ENCODE measurements at places on chromosomes 1 and 21.

DNA sequence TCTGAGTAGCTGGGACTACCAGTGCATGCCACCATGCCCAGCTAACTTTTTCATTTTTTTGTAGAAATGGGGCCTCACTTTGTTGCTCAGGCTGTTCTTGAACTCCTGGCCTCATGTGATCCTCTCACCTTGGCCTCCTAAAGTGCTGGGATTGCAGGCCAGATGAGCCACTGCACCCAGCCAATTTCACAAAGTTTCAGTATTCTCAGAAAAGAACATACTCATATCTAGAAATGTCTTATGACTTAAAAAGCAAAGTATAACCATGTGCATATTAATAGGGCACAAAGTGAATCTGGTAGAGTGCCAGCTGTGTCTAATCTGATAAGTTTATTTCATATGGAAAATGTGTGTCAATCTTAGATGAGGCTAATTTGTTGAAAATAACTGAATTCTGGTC is 87.5 kb upstream of the CACYBP start:
- no peak for DNase-seq

DNA sequence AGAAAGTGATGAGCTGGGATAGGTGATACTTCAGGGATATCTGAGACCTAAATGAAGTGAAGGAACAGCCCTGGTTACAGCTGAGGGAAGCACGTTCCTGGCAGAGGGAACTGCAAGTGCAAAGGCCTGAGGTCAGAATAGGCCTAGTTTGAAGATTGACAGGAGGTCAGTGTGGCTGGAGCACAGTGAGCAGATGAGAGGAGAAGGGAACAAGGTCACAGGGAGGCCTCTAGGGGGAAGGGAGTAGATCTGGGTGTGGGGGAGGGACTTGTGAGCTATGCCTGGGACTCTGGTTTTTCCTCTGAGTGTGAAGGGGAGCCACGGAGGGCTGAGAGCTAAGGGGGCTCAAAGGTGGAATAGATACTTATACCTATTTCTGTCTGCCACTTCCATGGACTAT is 736.4 kb downstream of the MATN1 start:
- no peak for DNase-seq

GRCh38 chr1:36988741-36989193 is 45.5 kb downstream of the GRIK3 start:
- DNase-seq: no peak

DNA sequence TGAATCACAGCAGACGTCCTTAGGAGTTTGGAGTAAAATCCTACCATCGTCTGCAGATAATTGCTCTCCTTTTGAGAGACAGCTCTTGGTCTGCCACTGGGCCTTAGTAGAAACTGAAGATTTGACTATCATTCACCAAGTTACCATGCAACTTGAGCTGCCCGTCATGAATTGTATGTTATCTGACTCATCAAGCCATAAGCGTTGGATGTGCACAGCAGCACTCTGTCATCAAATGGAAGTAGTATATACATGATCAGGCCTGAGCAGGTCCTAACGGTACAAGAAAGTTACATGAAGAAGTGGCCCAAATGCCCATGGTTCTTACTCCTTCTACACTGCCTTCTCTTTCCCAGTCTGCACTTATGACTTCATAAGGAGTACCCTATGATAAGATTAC is 317.8 kb downstream of the GPATCH2 start:
- no peak for DNase-seq

DNA sequence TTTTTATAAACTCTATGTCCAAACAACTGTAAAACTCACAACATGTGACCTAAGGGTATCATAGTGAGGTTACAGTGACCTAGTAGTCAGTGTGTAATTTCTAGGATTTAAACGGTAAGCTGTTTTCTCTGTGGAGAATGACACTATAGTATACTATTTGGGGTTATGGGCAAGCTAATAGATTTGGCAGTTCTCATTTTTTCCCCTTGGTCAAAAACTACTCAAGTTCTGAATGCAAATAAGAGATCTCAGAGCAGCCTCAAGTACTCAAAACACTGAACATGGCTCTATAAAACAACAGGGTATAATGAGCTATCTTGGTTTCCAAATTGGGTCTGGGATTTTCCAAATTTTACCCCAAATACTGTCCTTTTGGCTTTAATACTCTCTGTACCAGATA is 88.5 kb upstream of the HMCN1 start:
- no peak for DNase-seq

DNA sequence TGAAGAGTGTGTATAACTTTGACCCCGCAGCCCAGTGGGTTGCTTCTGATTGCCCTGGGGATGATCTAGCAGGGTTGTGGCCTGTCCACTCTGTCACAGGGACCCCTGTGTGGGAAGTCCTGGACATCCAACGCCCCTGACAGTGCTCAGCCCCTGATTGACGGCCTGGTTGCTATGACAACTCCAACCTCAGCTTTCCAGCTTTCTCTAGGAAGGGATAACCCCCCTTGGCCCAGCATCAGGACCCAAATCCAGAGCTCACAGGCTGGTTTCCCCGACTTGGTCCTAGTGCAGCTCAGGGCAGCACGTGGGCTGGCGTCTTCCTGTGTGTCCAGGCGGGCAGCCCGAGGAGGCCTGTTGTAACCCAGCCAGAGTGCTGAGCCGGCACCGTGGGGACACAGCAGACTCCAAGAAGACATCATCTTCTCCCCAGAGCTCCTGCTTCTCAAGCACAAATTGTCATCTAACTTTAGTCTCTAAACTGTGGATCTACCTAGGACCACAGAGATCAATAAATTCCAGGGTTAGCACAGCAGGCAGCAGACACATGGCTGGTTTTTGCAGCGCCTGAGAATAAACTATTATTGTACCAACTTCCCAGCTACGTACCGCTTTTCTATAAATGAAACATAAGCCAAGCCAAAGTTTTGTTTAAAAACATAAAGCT is 18.9 kb upstream of the PDXK start:
- DNase-seq: no peak

- DNase-seq: no peak
These were observed 143.5 kb upstream of the USH2A start for GRCh38 chr1:216566641-216567205.

DNA sequence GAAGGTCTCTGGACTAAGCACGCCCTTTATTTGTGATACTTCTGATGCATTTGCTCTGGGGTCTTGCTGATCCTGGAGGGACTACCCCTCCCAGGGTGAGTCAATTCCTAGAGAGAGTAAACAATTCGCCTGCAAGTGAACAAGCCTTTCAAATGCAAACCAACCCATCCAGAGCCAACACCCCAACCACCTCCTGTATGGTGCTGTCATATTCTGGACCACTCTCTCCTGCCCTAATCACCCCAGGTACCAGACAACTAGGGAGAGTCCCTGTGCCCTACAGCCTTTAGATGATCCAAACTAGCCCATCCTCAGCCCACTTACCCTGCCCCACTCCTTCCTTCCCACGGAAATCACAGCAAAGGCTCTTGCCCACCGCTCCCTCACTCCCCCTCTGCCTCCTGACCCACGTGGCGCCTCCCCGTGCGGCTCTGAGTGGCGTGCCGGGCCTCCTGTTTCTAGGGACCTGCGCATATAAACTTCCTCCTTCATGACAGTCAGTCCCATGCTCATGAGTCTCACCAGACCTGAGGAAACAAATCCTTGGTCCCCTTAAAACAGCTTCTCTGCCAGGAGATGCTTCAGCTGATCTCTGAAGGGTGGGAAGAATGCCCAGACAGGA is 37.2 kb downstream of the ACTA1 start:
- no peak for DNase-seq

GRCh38 chr1:155206891-155207805 is 549 bp downstream of the THBS3 start:
- DNase-seq: peak; percentile 84

- DNase-seq: peak; percentile 33
These were observed 458 bp downstream of the CRABP2 start for GRCh38 chr1:156704930-156705320.

GRCh38 chr1:65344171-65344814 is 35.0 kb downstream of the DNAJC6 start:
- no peak for DNase-seq

DNA sequence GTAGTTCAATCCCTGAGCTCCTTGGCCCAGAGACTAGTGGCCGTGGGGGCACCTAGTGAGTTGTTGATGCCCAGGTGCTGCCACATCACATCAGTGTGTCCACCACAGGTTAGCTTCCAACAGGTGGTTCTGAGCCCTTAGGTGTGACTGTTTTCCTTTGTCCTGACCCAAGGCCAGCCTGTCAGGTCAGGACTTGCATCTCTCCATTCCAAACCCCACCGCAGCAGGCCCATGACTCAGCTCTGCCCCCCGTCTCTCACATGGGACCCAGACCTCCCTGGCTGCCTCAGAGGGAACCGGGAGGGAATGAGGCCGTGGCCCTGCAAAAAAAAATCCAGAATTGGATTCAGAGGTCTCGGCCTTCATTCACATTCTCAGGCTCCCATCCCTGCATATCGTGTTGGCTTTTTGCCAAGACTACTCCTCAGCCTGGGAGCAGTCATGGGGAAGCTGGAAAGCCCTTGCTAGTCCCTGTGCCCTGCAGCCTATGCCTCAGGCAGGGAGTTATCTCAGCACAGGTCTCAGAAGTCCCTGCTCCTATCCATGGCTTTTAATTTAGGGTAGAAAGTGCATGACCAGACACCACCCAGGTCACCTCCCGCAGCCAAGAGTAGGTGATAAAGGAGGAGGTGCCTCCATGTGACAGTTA is 7.2 kb downstream of the INAVA start:
- DNase-seq: no peak

- no peak for DNase-seq
These were observed 14.7 kb upstream of the GUCA2A start for GRCh38 chr1:42179275-42179674.

DNA sequence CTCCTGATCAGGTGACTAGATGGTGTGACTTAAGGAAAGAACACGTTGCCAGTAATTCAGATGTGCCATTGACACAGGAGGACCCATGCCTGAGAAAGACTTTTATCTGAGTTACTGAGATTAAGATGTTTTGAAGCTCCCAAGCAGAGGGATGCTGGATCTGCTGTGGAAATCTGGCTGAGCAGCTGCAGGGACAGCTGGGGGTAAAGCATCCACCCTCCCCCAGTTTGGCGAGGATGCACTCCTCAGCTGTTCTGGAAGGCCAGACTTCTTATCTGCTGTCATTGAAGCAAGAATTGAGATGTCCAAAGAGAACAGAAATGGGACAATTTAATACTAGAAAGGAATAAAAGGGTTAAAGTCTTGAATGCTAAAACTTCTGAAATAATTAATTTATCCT is 25.7 kb downstream of the TTC3 start:
- DNase-seq: no peak

DNA sequence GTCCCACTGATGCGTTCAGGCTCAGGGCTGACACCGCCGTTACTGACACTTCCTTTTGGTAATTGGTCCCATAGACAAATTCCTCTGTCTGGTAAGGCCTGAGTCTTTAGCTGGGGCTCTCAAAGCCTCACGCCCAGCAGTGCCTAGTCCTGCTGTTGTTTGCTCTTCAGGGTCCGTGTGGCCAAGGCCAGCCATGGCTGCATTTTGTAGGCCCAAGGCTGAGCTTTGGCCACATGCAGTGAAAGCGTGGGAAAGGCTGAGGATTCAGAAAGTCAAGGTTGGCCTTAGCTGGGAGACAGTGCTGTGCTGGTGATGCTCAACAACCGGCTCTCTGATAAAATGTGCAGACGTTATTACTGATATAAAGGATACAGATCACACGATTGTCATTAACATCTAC is 63.5 kb upstream of the C1orf174 start:
- DNase-seq: no peak

GRCh38 chr1:103180660-103181059 is 72.3 kb upstream of the COL11A1 start:
- DNase-seq: no peak

DNA sequence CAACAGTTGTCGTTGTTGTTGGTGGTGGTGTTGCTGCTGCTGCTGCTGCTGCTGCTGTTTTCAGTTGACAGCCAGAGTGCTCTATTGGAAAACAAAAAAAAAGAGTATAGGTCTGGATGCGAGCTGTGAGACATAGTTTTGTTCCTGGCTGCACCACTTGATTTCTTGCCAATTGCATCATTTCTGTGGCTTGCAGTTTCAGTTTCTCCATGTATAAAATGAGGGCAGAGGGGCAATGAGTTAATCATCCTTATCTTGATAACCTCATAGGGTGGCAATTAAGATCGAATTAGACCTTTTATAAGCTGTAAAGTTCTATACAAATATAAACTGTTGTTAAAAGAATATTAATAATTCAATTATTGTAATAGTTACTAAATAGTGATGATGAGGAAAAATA is 156.7 kb downstream of the DMRTA2 start:
- DNase-seq: no peak

- no peak for DNase-seq
These were observed 252.1 kb downstream of the KAZN start for GRCh38 chr1:14850563-14850962.

GRCh38 chr1:193392686-193393085 is 206.3 kb upstream of the B3GALT2 start:
- no peak for DNase-seq

GRCh38 chr1:47616906-47617305 is 179.1 kb downstream of the FOXD2 start:
- DNase-seq: no peak

GRCh38 chr1:44262414-44262813 is 49.1 kb downstream of the DMAP1 start:
- DNase-seq: no peak

DNA sequence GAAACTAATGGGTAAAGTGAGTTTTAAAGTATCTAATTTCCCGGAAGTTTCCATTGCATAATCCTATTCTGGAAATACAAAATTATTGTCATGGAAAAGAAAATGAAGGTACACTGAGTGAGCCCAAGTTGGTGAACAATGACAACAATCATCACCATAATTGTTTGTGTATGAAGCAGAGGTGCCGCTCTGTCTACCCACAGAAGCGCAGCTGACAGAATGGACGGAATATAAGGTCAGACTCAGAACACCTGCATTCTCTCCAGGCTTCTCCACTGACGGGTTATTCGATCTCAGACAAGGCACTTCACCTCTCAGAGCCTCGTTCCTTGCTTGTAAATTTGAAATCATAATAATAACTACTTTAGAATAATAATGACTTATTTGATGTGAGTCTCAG is 99.1 kb upstream of the NGF start:
- no peak for DNase-seq

- no peak for DNase-seq
These were observed 137.9 kb downstream of the SLC45A1 start for GRCh38 chr1:8455700-8456307.

- DNase-seq: no peak
These were observed 36.8 kb upstream of the PLA2G2C start for GRCh38 chr1:20223106-20223505.

DNA sequence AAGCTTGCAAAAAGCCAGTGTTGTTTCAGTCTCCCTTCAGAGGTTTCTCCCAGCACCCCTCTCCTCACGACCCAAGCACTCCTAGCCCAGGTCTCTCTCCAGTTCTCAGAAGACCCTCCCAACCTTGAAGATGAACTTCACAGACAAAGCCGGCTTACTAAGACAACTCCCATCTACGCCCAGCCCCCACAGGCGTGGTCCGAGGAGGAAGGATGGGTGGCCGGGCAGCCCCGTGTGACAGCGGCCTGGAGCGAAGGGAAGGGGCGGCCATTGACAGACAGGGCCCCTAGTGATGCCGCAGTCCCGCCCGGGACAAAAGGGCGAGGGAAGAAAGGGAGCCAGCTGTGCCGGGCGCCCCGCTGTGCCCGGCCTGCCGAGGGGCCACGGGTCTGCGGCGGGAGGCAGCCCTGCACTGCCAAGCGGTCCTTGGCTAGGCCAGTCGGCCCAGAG is 6.9 kb downstream of the PAX7 start:
- DNase-seq: no peak

Measured in heart right ventricle (tissue), 16 donors.